ENCODE measurements at places on chromosomes 4 and X. TPM values are rescaled to one million over a fixed set of nuclear protein-coding genes. Genes with fewer than 3 reads are reported as not detected.

Gene MAOB
- 12.8 TPM for polyA plus RNA-seq

Gene NUP62CL
- 6.2 TPM for polyA plus RNA-seq

DNA sequence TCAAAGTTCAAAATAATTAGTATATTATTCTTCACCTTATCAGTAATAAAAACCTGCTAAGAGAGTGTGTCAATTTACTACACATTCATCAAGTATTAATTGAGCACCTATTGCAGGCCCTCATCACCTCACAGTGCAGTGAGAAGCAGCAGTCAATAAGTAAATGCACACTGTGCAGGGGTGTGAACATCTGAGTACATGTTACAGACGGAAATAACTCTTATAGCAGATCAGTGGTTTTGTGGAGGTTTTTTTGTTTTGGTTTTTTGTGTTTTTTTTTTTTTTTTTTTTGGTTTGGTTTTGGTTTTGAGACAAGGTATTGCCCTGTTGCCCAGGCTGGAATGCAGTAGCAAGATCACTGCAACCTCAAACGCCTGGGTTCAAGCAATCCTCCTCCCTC is 20.3 kb downstream of the KLF3 start:
- no peak for DNase-seq

GRCh38 chr4:8702020-8702495 is 109.5 kb downstream of the CPZ start:
- DNase-seq = no peak

GRCh38 chr4:11334887-11335286 is 93.8 kb downstream of the HS3ST1 start:
- no peak for DNase-seq

DNA sequence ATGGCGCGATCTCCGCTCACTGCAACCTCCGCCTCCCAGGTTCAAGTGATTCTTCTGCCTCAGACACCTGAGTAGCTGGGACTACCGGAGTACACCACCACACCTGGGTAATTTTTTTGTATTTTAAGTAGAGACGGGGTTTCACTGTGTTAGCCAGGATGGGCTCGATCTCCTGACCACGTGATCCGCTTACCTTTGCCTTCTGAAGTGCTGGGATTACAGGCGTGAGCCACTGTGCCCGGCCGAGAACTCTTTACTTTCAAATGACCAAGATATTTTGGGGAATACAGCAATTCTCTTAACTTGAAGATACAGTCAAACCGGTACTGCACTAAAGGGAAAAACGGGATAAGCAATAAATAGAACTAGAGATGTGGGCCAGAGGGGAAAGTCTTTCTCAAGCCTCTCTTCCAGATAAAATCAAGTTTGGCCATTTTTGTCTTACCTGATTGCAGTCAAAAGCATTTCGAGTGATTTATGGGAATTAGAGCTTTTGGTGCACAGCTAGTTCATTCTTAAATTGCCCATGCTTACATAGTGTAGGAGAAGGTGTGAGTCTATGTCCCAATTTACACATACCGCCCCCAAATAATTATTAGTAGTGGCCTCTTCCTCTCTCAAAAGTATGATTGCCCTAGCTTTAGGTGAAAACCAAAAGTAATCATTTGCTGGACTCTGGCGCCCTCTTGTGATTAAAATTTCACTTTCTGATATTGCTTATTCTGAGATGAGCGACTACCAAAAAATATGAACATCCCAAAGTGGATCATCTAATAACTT is 53.2 kb upstream of the ABCG2 start:
- DNase-seq = peak; percentile 45

GRCh38 chrX:155967653-155968325 is 29.7 kb upstream of the IL9R start:
- DNase-seq = no peak

DNA sequence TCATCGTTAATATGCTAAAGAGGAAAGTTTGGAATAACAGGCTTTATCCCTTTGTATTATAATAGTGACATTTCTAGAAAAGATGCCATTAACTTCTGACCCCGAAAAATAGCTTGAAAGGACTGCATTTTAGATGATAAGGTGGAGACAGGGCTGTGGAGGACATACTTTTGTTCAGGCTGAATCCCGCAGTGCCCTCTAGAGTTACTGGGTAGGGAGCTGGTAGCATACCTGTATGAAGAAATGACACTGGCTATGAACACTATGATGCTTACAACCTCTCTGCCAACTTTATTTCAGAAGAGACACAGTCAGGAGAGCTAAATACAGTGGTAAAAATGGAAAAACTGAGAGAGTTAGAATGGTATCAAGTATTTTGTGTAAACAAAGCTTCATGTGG is 8.1 kb downstream of the IL1RAPL1 start:
- no peak for DNase-seq

DNA sequence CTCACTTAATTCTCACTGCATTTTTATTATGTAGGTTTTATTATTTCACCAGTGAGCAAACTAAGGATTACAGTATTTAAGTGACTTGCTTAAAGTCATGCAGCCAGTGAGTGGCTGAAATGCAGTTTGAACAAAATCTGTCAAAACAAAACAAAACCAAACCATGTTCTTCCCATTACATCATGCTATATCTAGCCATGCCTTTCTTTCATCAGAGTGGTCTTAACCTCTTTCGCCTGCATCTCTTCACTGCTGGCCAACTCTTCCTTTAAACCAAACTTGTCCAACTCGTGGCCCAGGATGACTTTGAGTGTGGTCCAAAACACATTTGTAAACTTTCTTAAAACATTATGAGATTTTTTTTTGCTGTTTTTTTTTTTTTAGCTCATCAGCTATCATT is 223.2 kb downstream of the PCDH7 start:
- no peak for DNase-seq

GRCh38 chrX:133868682-133869081 is 116.7 kb downstream of the GPC3 start:
- no peak for DNase-seq

DNA sequence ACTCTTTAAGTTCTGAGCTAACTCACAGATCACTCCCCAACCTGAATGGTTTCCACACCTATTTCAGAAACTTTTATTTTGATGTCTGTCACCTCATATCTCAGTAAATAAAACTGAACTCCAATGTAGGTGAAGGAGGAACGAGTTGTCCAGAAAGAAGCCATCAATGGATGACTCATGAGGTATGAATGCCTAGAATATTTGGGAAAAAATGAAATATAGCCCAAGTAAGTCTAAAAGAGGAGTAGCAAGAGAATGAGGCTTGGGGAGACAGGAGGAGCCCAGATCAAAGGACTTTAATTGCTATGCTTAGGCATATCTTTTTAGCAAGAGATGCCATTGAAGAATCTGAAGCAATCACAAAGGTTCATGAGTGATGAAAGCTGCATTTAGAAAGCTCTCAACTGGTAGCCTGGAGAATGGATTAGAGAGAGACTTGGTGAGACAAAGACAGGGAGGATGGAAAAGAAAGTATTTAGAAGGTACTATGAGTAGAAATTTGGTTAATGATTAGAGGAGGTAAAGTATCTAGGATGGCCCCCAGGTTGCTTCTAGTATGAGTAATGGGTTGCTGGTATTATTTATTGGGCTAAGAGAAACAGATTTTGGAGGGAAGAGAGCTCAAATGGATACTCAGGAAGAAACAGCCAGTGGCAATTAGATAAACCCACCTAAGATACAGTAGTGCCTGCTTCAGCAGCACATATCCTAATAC is 39.4 kb downstream of the NOCT start:
- no peak for DNase-seq

Data from right lung (tissue), 10 donors.